ENCODE measurements at places on chromosomes 5 and 9. TPM values are rescaled to one million over a fixed set of nuclear protein-coding genes. Genes with fewer than 3 reads are reported as not detected.

GRCh38 chr9:90867101-90867500, 65.5 kb downstream of the SYK start:
- no peak for DNase-seq

DNA sequence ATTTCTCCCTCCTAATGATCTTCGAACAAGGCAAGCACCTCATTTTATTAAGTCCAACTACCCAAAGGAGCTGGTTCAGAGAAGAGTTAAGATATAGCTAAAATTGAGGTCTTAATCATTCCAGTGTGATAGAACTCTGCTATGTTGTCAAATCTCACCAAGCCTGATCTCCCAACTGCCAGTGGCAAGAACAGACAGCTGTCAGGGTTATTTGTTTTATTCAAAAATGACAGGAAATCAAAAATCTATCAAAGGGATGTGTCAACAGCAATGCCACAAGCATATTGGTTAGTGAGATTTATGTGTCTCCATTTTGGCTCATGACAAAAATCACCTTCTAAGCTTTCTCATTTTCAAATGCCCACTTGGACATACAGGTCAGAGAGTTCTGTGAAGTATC, 74.5 kb downstream of the PRELID2 start:
- no peak for DNase-seq

DNA sequence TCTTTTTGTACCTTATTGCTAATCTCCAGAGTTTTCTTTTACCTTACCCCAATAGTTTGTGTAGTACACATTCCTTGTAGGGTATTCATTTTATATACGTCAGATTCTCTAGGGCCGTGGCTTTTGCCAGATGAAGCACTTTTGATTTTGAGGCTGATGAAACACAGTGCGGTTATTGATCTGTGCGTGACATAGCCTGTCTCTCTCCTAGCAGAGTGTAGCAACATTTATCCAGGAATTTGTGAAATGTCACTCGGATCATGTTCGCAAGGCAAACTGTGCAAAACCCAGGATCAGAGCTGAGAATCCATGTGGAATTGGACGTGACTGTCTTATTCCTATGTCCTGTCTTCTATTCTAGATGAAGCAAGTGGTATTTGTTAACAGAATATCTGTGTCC, 142.0 kb upstream of the SH3GL2 start:
- DNase-seq = no peak

DNA sequence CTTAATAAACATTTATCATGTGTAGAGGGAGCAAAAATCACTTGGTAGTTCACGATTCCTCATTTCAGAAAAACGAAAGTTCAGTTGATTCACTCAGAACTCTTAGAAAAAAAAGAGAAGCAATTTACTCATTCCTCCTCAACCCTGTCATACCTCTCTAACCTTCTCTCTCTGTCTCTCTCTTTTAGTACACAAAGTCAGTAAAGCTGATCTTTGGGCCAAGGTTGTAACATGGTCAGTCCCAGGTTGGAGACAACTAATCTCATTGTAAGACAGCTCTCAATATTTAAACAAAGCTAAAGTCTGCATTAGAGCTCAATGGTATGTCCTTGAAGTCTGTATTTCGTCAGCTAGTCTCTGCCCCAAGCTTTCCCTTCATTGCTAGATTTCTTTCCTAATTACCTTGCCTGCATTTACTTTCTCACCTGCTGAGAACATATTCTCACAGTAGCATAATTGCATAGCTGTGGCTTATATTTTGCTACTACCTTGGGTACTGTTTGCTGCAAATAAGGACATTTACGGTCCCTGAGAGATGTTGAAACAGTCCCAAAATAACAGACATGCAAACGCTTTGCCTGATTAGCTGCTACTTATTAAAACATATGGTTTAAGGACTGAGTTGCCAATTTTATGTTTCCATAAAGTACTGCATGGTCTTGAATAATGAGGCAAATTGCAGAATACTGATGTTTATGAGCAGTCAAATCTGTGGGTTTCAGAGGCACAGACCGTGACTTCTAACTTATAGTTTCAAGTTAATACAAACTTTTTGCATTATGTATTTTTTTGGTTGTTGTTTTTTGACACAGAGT, 138.3 kb downstream of the GPBP1 start:
- no peak for DNase-seq

DNA sequence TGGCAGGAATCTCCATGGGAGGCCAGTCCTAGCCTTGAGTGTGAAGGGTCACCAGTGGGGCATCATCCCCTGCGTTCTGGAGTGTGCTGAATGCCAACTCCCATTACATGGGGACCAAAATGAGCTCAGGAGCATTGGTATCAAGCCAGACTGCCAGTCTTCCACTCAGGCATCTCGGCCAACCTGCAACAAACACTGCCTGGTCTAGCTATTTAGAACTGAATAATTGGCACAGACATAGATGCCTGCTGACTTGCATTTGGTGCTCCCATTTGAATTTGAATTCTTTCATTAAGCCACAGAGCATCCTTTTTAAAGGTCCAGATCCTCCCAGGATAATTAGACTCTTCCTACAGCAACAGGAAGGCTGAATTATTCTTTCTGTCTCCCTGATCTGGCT, 116.6 kb upstream of the ABCA1 start:
- DNase-seq = no peak

- DNase-seq = no peak
These were observed 280.8 kb downstream of the FBXL17 start for GRCh38 chr5:108101130-108101529.

DNA sequence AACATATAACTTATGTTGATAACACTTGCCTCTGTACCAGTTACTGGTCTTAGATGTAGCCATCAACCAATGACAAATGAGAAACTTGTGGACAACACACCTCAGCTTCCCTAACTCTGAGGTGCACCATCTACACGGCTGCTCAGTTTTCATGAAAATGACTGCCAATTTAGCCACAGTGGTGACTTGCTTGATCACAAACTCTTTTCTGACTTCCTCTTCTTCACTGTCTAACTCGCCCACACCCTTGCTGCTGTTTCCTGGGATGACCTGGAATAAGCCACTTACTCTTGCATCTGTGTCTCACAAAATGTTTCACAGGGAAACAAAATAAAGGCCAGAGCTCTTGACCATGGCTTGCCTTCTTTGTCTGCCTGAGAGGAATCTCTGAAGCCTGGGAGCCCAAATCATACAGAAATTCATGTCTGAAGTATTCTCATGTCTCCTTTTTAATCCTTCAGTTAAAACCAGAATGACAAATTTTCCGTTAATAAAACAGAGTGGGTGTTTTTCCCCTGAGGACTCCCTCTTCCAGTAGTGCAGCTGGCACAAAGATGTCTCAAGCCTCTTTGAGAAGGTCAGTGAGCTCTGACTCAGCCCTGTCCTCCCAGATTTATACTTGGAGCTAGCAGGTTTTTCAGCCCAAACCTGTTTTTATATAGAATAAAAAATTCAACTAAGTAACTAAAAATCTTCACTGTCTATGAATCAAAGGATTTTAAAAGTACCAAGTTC, 126.5 kb upstream of the PAM start:
- no peak for DNase-seq

GRCh38 chr5:151030056-151030336, 9.6 kb downstream of the GPX3 start:
- DNase-seq = no peak

DNA sequence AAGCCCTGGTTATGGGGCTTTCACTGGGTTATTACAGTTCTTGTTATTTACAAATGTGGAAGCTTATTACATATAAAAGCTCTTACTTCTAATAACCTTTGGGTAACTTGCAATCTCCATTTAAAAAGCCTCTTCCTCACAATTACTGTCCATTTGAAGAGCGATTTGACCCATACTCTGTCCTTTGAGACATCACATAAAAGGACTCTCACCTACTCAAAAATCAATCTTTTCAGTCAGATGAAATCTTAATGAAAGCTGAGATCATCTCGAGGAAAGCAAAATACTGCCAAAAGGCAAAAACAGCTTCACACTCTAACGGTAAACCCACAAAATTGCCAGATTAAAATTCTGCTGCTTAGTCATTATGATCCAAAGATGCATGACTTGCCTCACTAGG, 29.8 kb downstream of the ELAVL2 start:
- no peak for DNase-seq

DNA sequence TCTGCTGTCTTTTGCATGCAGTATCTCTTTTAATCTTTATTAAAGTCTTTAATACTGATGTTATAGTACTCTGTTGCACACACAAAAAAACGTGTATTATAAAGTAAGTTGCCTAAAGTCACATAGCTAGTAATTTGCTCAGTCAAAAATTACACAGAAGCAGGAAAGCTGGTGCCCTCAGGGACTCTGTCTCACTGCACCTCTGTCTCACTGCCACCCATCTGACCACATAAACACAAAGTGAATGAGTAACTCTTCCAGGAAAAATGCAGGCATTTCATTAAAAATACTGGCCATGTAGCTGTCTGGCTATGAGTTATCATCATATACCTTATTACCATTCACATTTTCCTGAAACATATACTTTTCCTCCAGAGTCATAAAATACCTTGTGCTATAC, 591.7 kb downstream of the CSNK1G3 start:
- DNase-seq = no peak

DNA sequence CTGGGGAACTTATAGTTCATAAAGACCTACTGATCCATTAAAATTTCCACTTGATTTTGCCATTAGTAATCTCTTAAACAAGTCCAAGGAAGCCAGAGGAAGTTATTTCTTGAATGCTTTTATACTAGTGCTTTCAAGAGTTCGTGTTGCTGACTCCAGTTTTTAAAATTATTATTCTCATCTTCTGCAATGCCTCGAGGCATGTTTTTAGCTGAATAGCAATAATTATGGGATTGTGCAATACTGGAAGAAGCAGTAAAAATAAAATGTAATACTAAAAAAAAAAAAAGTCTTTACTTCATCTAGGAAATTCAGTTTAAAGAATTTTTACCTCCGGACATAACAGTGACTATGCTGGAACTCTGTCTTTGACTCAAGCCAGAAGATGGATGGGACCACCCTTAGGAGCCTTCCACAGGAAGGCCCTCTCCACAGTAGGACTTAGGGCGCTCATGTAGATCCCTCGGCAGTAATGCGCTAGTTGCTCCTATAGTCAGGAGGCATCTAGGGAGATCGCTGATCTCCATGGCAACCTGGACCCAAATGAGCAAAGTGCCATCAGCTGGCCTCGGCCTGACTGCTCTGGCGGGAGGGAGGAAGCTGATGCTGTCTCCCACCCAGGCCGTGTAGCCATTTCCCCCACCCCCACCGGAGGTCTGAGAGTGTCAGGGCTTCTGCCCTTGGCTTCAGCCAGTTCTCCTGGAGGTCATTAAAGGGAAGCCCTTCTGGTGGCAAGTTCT, 56.7 kb downstream of the DAPK1 start:
- DNase-seq = no peak

DNA sequence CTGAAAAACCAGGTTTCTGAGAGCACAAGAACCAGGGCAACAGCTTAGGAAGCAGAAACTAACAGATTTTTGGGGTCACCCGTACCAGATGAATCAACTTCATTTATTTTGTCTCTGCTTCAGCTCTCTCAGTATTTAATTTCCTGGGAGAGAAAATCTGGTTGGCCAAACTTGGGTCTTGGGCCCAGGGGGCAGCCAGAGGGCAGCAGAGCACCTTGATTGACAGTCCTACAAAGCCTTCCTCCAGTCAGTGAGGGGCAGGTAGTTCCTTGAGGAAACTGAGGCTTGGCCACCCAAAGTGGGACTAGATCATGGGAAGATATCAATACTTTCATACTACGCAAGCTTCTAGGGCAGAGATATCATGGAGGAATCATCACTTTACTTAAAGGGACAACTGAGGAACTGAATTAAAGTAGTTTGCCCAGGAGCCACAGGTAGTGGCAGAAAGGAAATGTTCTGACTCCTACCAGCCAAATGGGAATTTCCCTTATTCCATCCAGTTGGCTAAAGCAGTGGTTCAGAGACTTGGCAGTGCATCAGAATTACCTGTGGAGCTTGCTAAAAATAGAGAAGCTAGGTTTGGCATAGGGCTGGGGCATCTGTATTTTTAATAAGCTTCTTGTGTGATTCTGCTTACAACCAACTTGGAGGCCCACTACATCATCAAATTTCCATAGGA, 21.5 kb upstream of the ARHGAP26 start:
- no peak for DNase-seq

GRCh38 chr9:16064771-16065170, 511.9 kb downstream of the CCDC171 start:
- DNase-seq = no peak

- no peak for DNase-seq
These were observed 350 bp upstream of the ECPAS start for GRCh38 chr9:111484572-111484894.

- no peak for DNase-seq
These were observed 446.7 kb upstream of the ACTBL2 start for GRCh38 chr5:57929271-57929670.

DNA sequence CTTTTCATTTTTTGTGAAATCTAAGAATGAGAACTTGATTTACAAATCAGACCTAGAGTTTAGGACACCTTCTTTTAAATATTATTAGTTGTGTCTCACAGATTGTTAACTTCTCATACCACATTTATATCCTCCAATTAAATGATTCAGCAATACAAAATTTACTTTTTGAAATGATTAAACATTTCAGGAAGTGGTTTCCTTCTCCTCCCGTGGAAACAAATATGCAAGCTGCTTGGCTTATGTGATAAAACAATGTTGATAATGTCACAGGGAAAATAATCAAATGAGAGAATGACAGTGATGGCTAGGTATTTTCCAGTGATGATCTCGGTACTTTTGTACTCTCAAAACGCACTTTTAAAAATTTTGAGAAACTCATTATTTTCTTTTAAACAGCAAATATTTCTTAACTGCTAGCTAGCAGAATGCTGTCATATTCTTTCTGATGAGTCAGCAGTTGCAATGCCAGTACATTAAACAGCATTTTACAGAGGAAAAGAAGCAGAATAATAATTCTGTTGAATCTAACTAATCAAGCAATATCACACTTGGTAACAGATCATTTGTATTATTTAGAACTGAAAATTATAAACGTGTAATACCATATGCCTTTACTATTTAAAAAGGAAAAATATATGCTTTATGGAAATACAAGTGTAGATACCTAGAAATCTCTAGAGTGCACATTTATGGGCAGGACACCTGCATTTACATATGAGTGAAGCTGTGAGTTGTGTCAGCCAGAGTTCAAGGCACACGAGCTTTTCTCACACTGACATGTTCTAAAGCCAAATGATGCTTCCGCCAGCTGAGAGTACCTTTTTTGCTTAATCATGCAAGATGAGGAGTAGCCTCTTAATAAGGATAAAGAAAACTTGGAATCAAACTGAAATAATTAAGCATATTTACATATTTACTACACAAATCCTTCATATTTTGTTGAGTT, 53.6 kb upstream of the CDH18 start:
- DNase-seq = no peak

DNA sequence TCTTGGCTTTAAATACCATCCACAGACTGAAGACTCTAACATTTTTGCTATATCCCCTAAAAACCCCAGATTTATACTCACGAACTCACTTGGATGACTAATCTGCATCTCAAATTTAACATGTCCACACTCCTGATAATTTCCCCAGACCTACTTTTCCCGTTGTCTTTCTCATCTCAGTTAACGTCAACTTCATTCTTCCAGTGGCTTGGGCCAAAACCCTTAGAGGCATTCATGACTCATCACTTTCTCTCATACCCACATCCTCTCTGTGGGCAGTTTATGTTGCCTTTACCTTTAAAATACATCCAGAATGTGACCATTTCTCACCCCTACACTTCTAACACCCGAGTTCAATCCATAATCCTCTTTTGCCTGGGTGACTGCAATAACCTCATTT, 96.7 kb downstream of the EDIL3 start:
- no peak for DNase-seq

CLIC3 gene
- total RNA-seq = 0.18 TPM

CER1 gene
- total RNA-seq = not detected

ZNF366 gene
- not detected for total RNA-seq

TIMD4 gene
- not detected for total RNA-seq

P4HA2 gene
- 14.3 TPM for total RNA-seq

CACNA1B gene
- total RNA-seq = 0.04 TPM

FGFR4 gene
- 35.4 TPM for total RNA-seq

SLC6A19 gene
- 1.6 TPM for total RNA-seq
